ENCODE measurements at places on chromosomes 1 and 21.

DNA sequence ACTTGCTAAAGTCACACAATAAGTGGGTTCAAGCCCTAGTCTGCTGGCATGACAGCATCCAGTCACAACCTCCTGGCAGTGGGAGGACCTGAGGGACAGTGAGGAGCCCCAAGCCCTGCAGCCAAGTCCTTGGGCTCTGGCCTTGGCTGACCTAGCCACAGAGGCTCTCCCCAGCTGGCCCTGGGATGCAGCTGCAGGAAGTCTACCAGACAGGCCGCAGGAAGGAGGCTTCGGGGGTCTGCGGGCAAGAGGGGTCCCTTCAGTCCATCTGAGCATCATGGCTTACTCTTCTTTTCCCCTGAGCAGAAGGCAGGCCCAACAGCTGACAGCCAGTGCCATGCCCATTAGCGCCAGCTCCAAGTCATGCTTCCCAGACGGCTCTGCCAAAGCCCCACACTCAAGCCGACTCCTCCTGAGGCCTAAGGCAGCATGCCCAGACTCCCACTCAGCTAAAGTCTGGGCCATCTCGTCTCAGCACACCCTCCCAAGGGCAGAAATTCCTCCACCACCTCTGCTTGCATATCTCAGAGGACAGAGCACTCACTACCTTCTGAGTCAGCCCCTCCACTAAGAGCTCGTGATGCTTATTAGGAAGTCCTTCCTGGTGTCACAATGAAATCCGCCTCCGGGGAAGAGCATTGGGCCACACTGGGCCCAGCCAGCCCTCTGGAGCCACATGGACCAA is 20.1 kb downstream of the SLC1A7 start:
- no peak for DNase-seq

- no peak for DNase-seq
Observed at GRCh38 chr1:183285746-183286145, 99.7 kb downstream of the LAMC2 start.

DNA sequence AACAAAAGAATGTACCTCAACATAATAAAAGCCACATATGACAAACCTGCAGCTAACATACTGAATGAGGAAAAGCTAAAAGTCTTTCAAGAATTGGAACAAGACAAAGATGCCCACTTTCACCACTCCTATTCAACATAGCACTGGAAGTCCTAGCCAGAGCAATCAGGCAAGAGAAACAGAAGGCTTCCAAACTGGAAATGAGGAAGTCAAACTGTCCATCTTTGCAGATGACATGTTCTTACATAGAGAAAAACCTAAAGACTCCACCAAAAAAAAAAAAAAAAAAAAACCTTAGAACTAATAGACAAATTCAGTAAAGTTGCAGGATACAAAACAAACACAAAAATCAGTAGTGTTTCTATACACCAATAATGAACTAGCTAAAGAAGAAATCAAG is 20.2 kb downstream of the NSL1 start:
- peak; percentile 63 for DNase-seq

DNA sequence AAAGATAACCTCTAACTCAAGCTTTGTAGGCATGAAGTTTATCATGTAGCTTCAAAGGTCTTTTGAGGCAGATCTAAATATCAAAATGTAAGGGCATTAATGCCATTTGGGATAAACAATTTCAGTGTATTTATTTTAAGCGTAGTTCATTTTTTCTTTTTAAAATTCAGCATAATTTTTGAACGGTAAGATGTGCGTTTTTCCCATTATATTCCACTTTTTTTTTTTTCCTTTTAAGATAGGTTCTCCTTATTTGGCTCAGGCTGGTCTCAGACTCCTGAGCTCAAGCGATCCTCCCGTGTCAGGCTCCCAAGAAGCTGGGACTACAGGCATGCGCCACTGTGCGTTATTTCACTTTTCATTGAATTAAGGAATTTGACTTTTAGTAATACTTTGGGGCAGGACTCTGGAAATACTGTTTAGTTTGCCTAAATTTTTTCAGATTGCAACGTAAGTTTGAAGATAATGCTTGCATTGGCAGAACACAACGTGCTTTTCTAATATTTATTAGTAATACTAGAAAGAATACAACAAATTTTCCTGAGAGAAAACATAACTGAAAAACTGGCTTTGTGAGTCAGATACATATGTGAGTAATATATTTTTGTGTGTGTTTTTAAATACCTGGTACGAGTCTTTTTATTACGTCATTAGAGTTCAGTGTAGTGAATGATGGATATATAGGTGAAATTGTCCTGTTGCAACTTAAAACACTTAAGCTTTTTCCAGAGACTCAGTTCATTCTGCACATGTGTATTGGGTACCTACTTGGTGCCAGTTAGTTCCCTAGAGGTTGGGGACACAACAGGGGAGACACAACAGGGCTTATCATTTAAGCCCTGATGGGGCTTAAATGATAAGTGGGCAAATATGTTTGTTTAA is 2.2 kb downstream of the RALGPS2 start:
- DNase-seq, result no peak

DNA sequence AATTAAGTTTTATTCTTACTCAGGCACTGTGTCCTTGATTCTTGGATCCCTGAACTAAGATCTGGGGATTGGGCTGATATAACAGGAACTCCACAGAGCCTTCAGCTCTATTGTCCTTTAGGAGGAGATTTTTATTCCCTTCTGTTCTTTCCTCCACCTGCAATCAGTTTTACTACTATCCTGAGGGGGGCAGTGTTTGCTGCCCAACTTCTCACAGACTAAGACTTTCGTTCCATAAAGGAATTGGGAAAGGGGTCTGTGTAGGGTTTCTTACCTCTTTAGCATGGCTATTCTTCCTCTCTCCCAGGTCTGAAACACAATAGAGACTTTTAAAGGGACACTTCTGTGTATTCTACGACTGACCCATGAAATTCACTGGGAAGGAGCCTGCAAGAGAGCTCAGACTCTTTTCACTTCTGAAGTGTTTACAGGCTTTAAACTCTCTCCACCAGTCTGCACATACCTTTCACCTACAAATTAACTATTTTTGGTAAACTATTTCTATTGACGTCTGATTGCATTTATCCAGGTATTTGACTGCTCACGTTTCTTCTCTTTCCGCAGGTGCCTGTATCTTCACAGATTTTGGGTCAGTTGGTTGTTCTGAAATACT is 103.3 kb upstream of the DEPDC1 start:
- DNase-seq, result peak; percentile 2

GRCh38 chr1:228361314-228362140 is 45.1 kb downstream of the TRIM11 start:
- no peak for DNase-seq

DNA sequence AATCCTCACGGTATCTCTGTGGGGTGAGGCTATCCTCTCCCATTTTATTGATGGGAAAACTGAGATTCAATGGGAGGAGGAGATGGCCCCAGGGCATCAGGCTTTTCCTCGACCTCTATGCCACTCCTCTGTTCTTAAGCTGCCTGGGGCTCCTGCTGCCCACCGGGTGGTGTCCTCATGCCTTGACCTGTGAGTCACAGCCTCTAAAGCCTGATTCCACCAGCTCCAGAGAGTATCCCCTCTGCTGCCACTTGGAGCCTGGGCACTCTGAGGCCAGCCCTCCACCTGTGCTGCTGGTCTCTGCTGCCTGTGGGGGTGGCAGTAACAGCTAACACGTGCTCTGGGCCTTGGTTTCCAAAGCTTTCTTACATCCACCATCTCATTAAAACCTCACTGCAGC is 241.2 kb downstream of the TRABD2B start:
- no peak for DNase-seq

DNA sequence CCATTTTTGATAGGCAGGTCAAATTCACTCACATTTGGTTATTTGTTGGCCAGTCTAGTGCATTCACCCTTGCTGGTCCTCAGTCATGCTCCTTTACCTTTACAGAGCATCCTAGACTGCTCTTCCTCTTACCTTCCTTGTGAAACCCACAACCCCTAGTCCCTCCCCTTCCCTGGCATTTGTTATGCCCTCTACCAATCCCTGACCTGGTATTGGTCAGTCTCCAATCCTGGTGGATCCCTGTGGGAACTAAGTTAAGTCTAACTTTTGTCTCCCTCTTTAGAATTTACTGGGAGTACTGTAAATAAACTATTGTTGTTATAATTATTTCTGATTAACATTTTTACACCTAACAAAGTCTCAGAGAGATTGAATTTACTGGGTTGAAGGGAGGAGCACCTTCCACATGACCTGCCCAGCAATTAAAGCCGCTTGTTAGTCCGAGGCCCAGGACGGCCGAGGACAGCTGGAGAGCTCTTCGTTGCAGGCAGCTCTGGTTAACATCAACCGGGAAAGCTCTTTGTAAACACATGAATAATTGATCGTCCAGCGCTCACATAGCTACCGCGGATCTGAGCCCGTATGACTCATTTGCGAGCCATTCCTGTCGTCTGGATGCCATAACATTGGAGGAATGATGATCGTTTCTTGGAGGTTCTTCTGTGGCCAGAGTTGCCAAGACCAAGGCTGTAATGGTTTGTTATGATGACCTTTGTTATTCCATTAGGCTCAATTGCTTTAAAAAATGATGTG is 31.9 kb downstream of the MTARC1 start:
- no peak for DNase-seq

DNA sequence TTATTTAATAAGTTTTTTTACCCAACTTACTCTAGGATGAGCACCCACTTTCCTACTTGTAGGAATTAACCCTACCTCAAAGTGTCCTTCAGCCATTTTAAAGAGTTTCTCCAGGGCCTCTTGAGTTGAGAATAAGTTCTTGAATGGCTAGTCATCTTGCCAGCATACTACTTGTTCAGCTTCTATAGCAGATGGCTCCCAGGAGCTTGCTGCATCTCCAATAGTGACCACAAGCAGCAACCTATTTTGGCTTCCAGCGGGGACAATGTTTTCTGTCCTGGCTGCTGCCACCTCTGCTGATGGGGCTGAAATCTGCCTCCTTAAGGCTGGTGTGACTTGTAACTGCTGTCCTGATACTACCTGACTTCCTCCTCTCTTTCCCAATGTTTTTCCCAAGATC is 20.8 kb upstream of the PIK3R3 start:
- no peak for DNase-seq

GRCh38 chr1:218482683-218483082 is 137.5 kb downstream of the TGFB2 start:
- peak; percentile 65 for DNase-seq

DNA sequence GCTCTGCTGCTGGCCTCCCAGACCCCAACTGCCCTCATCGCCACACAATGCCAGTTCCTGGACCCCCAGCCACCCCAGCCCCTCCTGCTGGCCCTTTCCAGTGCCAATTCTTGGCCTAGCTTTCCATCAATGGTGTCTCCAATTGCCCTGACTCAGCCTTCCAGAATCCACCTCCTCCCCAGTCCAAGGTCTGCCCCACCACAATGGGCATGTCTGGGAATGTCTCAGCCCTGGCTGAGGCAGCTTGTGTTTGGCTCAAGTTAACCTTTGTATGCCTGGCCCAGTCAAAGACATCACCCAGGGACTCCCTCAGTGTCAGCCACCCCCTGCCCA is 16.4 kb downstream of the ALDH4A1 start:
- no peak for DNase-seq

- no peak for DNase-seq
Observed at GRCh38 chr1:245901565-245901964, 605.5 kb downstream of the SMYD3 start.

GRCh38 chr1:88722492-88722891 is 38.4 kb downstream of the PKN2 start:
- no peak for DNase-seq

GRCh38 chr1:248825573-248825908 is 174 bp downstream of the SH3BP5L start:
- DNase-seq, result no peak

- no peak for DNase-seq
Observed at GRCh38 chr1:1684031-1684681, 8.4 kb downstream of the SLC35E2B start.

DNA sequence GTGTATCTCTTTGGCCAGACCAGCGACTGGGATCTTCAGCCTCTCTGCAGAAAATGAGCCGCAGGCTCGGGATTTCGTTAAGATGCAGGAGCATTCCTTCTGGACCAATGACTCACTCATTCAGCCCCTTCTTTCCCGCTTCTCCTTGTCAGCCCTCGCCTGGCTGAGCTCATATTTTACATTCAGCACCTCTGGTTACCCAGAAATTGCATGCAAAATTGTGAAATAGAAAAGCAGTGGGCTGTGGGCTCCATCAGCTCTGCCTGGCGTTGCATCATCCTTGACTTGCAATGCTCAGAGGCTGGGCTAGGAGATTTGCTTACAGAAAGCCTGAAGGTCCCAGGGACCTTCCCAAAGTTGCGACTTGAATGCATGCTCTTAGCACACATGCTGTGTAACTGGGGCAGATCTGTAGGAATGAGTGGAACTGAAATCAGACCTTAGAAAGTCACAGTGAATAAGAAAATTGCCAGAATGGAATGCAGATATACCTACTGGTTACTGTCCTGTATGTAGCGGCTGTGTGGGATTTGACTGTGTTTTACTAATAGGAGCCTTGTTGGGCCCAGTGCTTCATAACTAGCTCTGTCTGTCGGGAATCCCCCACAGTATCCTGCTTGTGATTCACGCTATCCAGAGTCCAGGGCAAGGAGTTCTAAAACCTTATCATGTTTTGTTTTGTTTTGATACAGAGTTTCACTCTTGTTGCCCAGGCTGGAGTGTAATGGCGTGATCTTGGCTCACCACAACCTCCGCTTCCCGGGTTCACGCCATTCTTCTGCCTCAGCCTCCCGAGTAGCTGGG is 444.8 kb downstream of the KIF26B start:
- DNase-seq, result peak; percentile 95

DNA sequence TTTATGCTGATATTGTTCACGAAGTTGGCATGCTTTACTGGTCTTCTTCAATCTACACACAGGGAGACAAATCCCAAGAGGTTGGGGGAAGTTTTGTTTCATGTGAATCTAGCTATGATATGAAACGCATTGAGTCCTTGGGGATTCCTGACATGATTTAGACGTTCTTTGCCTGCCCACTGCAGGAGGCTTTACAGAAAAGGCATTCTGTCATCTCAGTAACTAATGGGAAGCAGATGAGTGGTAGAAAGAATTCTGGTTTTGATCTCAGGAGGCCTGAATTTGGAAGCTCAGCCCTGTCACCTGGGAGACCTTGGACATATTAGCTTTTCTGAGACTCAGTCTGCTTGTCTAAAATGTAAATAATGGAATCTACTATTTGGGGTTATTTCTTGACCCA is 383.0 kb upstream of the NFIA start:
- no peak for DNase-seq

DNA sequence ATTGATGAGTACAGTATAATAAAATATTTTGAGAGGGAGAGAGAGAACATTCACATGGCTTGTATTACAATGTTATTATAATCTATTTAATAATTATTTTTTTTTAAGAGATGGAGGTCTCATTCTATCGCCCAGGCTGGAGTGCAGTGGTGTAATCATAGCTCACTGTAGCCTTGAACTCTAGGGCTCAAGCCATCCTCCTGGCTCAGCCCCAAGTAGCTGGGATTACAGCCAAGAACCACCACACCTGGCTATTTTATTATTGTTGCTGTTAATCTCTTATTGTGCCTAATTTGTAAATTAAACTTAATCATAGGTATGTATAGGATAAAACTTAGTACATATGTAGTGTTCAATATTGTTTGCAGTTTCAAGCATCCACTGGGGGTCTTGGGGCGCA is 57.8 kb downstream of the HS2ST1 start:
- no peak for DNase-seq

GRCh38 chr1:66523562-66523961 is 10.4 kb upstream of the SGIP1 start:
- DNase-seq, result no peak
